ENCODE measurements at places on chromosomes 5 and 9.
A peak's percentile ranks its signal among the peaks of the same experiment; 100 is the strongest.

DNA sequence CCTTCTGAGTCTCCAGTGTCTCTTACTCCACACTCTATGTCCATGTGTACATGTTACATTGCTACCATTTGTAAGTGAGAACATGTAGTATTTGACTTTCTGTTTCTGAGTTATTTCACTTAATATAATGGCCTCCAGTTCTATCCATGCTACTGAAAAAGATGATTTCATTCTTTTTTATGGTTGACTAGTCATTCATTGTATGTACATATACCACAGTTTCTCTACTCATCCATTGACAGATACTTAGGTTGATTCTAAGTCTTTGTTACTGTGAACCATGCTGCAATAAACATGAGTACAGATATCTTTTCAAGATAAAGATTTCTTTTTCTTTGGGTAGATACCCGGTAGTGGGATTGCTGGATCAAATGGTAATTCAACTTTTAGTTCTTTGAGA is 107.1 kb upstream of the CHD1 start:
- no peak for DNase-seq

GRCh38 chr9:99876190-99876589 is 30.3 kb upstream of the STX17 start:
- no peak for DNase-seq

DNA sequence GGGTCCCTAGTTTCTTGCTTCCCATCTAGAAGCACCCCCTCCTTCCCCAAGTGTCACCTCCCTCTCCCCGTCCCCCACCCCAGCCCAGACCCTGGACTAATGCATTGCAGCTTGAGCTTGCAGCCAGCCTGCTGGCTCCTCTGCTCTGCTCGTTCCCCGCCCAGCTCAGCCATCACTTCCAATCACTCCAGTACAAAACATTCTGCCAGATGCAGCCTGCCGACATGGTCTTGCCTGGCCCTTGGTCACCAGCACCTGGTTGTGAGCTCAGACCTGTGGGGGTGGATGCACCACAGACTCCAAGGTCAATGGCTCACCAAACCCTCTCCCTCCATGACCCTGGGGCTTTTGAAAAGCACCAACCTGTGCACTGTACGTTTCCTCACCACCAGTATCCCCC is 172.9 kb upstream of the SMIM23 start:
- DNase-seq = no peak

- no peak for DNase-seq
These were observed 432.1 kb upstream of the BRINP1 start for GRCh38 chr9:119801311-119801710.

- no peak for DNase-seq
These were observed 301.8 kb upstream of the PRR16 start for GRCh38 chr5:120162321-120162720.

DNA sequence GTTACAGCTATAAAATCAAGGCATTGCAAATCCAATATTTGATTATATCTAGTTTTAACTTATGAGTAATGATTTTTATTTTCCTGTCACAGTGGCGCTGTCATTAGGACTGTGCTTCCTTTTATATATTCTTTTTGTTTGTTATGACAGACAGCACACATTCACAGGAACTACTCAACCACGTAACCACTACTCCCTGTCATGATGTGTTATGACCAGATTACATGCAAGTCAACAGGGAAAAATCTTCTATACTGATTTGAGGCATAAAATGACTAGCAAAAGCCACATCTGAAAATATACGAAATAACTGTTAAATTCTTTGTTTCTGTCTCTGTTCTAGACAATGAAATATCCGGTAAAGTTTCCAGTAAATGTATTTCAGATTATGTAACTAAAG is 25.4 kb downstream of the SREK1 start:
- no peak for DNase-seq

- no peak for DNase-seq
These were observed 13.3 kb downstream of the ZNF474 start for GRCh38 chr5:122142480-122143164.

GRCh38 chr9:8859416-8859815 is 1059.8 kb upstream of the DMAC1 start:
- peak; percentile 25 for DNase-seq

DNA sequence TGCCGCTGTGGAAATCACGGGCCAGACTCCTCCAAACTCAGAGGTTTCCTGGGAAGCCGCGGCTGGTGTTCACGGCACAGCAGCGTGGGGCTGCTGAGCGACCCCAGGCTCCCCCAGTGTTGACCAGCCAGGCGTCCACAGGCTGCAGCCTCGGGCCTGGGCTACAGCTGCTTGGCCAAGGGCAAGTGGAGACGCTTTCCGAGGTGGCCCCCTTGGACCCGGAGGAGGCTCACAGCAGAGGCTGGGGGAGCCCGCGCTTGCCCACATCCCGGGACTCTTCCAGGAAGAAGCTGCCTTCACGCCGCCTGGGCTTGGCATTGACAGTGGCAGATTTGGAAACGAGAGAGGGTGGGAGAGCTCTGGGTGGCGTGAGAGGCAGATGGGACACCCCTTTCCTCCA is 53.1 kb upstream of the FCN2 start:
- no peak for DNase-seq

- no peak for DNase-seq
These were observed 210.1 kb downstream of the GOLPH3 start for GRCh38 chr5:31964007-31964360.

GRCh38 chr5:139051392-139051791 is 146.8 kb downstream of the SIL1 start:
- DNase-seq = peak; percentile 35

DNA sequence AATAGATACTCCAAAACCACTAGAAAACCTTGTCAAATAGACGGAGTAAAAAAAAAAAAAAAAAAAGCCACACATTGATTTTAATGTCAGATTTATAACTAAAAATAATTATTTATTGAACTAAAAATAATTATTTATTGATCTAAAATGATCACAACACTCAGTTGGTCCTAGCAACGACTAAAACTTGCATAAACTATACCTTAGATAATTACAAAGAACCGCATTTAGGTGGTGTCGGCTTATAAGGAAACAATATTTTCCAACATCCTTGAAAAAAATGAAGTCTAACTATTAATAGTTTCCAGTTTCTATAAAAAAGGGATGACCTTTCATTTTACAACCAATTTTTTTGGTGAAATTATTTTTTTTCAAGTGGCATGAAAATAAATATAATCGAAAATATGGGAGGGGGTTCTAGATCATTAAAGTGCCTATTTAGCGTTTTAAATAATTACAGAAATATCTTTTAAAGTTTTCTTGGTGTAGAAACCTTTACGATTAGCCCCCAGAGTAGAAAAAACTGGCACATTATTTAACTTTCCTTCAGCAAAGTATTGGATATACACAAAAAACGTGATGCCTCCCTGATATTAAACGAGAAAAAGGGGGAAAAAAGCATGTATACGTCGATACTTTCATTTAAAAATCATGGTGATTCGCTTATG is 3.7 kb downstream of the ARRDC3 start:
- DNase-seq = peak; percentile 7

DNA sequence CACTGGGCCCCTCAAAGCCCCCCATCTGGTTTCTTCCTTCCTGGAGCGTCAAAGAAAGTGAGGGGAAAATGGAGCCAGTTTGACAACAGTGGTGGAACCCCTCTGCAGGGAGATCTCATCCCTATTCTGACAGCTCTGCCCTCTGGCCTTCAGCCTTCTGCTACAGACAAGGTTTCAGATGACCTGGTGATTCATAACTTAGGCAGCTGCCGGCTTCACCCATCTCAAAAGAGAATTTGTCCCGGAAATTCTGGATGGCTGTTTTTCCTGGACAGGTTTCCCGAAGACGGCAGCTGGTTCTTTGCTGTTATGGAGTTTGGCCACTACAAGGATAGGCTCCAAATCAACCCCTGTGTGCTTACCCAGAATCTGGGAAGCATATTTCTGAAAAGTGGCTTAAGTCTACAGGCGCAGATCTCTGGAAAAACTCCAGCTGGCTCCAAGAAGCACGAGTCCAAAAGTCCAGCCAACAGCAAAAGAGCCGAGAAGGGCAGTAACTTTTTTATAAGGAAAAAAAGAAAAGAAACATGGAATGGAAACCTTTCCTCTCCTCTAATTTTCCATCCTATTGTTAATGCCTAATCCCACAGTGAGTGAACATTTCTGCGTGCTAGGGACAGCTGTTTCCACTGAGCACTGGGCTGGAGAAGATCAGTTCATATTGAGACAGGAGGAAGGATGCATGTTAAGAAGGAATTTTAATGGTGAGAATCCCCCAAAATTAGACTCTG is 54.5 kb downstream of the ZNF366 start:
- no peak for DNase-seq

- DNase-seq = no peak
These were observed 388.4 kb upstream of the PTGER4 start for GRCh38 chr5:40291338-40291737.

DNA sequence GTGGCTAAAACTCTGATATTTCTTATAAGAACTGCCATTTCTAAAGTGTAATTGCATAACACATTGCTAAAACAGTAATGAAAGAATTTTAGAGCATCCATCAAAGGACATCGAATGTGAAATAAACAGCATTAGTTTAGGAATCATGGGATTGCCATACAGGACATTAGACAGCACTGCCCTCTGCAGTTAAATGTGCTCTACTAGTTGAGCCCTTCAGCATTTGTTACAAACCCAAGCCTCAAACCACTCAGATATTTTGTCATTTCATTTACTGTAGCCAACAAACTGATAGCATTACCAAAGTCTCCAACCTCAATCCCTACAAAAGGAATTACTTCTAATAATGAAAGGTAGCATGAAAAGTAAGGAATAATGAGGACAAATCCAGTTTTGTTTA is 116.8 kb upstream of the COX7C start:
- peak; percentile 29 for DNase-seq

DNA sequence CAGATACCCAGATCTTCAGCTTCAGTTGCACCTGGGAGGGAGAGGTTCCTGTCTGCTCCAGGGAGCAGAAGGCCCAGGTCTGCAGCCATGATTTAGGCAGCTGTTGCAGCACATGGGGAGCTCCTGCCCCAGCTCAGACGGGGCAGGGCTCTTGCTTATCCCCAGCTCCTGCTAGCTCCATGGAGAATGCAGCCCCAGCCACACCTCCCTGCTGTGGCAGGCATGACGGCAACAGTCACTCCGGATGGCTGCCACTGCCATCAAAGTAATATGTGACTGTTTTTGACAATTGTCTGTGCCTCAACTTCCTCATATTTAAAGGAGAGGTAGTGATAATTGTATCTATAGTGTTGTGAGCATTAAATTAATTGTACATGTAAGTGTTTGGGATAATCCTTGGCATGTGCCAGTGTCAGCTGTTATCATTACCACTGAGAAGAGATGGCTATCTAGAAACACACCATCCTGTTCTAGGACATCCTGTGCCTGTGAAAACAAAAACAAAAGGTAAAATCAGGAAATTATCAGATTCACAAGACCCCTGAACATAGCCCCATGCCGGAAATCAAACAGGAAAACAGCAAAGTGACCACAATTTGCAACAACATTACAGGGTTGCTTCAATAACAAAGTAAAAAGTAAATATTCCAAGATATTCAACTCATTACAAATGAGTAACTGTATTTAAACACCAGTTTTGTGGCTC is 1048.8 kb upstream of the ACO1 start:
- DNase-seq = no peak

DNA sequence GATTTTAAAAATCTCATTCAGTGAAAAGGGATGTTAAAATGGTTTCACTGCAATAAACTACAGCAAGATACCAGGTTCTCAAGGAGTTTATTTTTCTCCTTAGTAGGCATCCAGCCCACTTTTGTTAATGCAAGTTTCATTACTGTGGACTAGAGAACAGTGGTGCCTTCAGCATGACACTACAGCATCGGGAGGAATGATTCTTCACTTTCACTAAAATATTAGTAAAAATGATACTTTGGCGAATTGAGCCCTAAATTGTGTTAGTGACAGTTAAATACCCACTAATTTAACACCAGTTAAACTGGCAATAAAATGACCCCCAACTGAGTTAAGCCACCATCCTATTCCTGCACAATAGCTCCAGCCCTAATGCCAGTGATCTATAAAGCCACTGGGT is 152.2 kb upstream of the MPDZ start:
- DNase-seq = no peak

DNA sequence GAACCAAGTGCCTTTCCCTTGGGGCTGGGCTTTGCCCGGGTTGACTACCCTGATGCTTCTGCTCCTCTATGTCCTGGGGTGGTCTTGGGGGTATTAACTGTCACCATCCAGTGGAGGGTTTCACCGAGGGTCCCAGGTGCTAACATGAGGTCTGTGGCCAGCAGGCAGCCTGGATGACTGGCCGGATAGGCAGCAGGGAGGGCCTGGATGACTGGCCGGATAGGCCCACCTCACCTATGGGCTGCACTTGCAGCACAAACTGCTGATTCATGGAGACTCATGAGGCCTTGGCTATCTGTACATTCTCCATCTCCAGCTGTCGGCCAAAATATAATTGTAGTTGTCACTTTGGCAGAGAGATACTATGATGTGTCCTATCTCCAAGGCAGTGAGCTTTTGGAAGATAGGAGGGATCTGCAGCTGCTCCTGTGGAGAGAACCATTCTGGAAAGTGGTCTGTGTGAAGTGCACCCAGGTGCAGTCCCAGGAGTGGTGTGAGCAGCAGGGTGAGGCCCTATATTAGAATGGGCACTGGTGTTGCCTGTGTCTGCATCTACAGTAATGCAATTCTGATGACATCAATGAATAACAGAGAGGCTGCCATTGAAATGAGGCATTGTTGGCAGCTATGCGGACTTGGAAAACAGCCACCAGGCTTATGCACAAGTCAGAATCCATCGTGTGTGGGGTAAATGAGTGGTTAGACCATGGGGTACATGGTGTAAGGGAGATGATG is 26.3 kb upstream of the CDKN2AIPNL start:
- DNase-seq = no peak

- peak; percentile 42 for DNase-seq
These were observed 93.4 kb upstream of the CHD1 start for GRCh38 chr5:99022250-99022649.

GRCh38 chr5:76836585-76836984 is 13.2 kb upstream of the S100Z start:
- no peak for DNase-seq

DNA sequence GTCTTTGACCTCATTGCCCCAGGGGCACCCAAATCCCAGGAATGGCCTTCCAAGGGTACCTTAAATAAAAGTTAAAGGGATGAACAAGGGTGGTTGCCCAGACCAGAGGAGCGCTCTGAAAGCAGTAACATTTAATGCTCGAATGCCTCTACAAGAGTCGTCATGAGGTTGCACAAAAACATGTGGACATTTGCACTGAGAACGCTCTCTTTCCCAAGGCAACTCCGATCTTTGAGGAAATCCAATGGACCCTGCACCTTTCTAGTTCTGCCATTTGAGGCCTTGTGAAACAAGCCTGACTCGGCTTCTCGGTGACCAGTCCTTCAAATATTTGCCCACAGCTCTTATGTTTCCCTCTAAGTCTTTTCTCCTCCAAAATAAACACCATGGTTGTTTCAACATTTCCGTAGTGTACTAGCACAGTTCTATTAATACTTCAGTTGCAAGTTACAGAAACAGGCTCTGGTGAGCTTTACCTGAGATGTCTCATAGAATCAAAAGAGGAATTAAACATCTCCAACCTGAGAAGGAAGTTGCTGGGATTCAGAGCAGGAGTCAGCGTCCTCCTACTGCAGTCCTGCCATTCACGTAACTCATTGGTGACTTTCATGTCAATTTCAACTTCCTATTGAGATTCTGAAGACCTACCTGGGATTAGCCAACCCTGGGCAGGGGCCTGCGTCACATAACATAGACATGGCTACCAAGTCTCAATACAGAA is 168.8 kb upstream of the RAI14 start:
- no peak for DNase-seq
